ENCODE measurements at places on chromosomes 6 and 20.

DNA sequence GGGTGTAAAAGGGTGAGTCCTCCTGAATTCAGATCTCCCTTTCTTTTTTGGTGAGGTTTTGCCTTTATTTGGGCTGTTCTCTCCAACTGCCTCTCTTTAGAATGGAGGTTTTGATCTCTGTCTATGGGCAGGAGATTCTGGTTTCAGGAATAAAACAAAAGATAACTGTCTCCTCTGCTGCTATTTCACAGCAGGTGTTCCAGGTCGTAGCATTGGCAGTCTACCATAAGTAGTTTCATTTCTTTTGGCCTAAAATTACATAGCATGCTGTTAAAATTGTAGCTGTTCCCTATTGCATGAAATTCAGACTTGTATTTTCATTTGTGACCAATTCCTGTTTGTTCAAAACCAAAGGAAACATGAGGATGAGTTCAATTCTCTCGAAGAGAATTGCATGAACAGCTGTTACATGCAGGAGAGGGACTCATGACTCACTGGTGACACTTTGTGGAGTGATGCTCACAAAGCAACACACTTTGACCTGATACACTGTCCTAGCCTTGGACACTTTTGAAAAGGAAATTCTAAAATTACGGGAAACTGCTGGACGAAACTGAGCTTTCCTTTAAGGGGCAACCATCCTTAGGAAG is 76.8 kb upstream of the SIRPG start:
- no peak for DNase-seq

- DNase-seq, result no peak
These were observed 167.8 kb downstream of the CARMIL1 start for GRCh38 chr6:25446830-25447569.

DNA sequence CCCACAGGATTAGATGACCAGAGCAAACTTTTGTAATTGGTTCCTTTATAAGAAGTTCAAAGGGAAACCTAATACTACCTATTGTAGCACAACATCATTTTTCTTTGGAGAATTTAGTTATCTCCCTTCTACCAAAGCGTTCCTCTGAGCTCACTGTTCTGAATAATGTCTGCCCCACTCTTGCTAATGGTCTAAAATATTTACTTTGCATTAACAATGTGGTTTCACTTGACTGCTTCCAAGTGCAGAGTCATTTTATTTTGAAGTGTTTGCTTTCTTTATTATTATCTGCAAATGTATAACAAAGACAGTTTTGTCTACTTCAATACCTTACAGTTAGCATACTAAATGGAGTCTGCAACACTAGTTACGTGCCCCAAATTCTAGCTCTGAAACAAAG is 15.0 kb downstream of the TRAPPC3L start:
- DNase-seq, result no peak

DNA sequence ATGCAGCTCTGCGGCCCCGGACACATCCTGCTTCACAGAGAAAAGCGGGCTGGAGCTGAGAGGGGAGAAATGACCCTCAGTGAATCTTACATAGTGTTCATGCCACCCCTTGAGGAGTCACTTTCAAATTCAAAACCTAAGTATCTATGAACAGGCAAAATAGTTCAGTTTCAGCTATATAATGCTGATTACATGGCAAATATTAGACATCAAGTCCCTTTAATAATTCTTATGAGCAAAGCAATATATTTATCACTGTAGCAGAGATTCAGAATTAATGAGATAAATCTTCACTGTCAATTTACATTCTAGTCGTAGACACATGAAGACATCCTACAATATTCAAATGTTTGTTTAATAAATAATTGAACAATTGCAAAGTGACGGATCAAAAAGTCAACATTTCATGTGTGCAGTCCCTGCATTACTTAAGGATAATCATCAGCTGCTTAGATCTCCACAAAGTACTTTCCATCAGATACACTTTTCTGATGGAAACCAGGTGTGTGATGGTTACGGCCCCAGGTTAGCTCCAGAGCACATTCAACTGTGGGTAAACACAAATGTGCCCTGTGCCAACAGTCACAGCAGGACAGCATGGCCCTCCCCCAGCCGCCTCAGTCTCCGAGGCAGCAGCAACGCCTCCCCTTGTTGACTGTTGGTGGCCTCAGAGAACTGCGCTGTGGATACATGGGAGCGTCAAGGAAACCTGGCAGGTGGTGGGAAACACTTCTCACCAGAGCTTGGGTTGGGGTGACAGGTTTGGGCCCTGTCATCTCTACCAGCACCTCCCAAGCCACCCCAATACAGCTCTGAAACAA is 787 bp upstream of the PRR18 start:
- DNase-seq, result no peak

GRCh38 chr6:29629571-29629970 is 3.4 kb downstream of the GABBR1 start:
- peak; percentile 55 for DNase-seq

DNA sequence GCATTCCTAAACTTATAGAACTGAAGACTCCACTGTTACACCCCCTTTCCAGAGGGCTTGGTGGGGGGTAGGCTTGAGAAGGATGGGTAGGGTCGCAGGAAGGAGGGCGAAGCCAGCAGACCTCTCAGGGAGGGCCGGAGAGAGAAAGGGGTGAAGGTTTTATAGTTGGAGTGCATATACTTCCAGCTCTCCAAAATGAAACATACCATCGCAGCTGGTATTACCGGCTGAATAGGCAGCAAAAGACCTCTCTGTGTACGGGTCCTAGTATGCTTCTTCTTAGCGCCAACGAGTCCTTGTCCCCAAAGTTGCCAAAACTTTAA is 1.0 kb upstream of the VGLL2 start:
- DNase-seq, result no peak

DNA sequence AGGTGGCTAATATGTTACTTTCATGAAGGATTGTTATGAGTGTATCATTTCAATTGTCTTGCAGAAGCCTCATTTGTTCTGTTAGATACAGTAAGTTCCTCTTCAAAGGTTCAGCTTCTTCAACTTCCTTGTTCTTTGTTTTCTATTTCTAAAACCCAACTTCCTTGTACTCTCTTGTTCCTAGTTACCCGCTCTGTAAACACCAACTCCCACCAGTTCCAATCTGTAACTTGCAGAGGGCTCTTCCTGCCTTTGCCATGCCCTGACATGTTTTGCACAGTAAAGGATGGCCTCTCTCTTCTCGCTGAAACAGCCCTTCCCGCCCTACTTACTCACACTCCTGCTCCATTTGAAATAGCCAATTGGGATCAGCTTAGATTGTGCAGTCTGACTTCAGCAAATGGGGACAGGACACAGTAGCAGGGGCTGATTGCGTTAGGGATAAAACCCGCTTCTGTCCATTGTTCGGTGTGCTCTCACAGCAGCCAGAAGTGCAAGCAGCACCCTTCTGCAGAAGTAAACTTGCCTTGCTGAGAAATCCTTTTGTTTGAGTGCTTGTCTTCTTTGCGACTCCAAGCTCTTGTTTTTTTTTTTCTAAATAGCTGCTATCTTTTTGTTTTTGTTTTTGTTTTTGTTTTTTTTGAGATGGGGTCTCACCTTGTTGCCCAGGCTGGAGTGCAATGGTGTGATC is 45.9 kb upstream of the POU5F1 start:
- no peak for DNase-seq

DNA sequence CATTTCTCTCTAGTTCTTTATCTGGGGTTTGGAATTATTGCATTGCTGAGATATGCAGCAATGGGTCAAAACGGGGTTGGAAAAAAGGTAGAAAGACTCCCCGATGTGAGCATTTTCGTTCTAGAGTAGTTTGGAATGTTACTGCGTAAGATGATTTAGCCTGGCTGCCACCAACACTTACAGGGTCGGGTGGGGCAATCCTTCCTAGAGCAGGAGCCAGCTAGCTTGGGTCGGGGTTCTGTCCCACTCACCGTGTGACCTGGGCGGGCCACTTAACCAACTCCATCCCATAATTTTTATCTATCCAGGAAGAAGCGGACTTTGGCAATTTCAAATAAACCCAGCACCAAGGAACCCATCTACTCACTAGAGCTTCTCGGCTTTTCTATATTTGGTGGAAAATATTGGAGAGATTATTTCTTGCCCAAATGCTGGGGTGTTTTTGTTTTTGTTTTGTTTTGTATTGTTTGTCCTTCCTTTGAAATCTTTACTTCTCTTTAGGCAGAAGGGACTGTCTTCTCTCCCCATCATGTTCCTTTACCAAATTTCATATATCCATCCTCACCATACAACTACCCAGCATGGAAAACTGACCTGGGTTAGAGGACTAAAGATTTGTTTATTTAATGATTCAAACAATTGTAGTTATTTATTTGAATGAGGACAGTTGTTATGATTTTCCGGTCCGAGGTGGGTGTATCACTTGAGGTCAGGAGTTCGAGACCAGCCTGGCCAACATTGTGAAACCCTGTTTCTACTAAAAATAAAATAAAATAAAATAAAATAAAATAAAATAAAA is 72.4 kb downstream of the GPX5 start:
- DNase-seq, result peak; percentile 31
